H9 (cell line): ENCODE measurements at places on chromosomes 12 and 14. TPM values are rescaled to one million over a fixed set of nuclear protein-coding genes. Genes with fewer than 3 reads are reported as not detected.

GRCh38 chr12:39441189-39441962 lies 1.5 kb downstream of the KIF21A start:
- 0 out of 2 replicates have a peak, but pooled peaks cover 5% of the 10 kb centered on the region for H3K4me1 ChIP-seq
- DNase-seq, result no peak
- H3K27me3 ChIP-seq, result no peaks in the 10 kb centered on the region; the same call in 1 of the 2 replicates
- H3K27ac ChIP-seq, result no peak overlapping the region
- H3K36me3 ChIP-seq, result no peaks in the 10 kb centered on the region

GPD1 gene
- 0.70 and 1.2 TPM in 2 replicates for total RNA-seq

LGMN gene
- 55.0 and 55.3 TPM in 2 replicates for total RNA-seq

GRCh38 chr12:124194264-124194892 lies 100.5 kb upstream of the RFLNA start:
- no peak for DNase-seq
- H3K4me1 ChIP-seq, result no peaks in the 10 kb centered on the region
- H3K27ac ChIP-seq, result no peak overlapping the region
- H3K27me3 ChIP-seq, result no peaks in the 10 kb centered on the region
- H3K36me3 ChIP-seq, result no peaks in the 10 kb centered on the region; the same call in 2 of the 3 replicates
- no peak overlapping the region for H3K4me3 ChIP-seq

DNA sequence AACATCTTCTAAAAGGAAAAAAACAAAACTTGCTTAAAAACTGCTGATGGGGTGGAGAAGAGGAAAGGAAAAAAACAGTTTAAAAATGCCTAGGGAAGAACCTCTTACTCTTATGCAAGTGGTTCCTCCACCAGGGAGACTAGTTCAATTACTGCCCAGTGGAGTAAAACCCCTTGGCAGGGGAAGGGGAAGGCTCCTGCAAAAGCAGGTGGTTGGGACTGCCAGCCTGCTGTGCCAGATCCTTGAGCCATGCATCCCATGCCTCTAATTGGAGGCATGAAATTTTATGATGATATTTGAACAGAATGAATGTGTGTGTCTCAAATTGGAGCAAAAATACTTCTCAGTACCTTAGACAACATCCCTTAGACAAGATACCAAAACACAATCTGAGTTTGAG lies 118.8 kb downstream of the FSCB start:
- DNase-seq, result no peak
- H3K27me3 ChIP-seq, result no peaks in the 10 kb centered on the region
- no peak overlapping the region for H3K4me3 ChIP-seq
- no peaks in the 10 kb centered on the region for H3K4me1 ChIP-seq
- no peaks in the 10 kb centered on the region for H3K36me3 ChIP-seq
- H3K27ac ChIP-seq, result no peak overlapping the region

DNA sequence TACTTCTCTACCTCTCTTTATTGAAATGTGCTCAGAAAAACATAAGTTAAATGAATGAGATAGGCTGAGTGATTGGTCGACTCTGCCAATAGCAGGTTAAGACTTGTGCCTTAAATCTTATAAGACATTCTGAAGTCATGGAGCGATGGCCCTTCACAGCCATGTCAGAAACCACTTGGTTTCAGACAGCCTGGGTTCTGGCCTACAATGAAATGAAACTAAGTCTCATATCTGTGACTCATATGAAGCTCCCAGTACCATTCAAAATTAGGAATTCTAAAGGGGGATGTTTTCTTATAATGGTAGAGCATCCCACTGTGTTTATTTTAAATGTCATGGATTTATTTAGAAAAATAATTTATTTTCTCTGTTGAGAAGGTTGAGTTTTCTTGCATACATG lies 42.6 kb downstream of the PLXNC1 start:
- H3K27ac ChIP-seq, result no peak overlapping the region
- H3K27me3 ChIP-seq, result no peaks in the 10 kb centered on the region; the same call in 1 of the 2 replicates
- no peak for DNase-seq
- no peak overlapping the region for H3K4me3 ChIP-seq
- peaks cover 7% of the 10 kb centered on the region; the same call in 1 of the 2 replicates for H3K4me1 ChIP-seq
- no peaks in the 10 kb centered on the region; the same call in 1 of the 2 replicates for H3K36me3 ChIP-seq

- H3K27me3 ChIP-seq, result no peaks in the 10 kb centered on the region; the same call in 1 of the 2 replicates
- peaks cover 3% of the 10 kb centered on the region; the same call in 1 of the 2 replicates for H3K4me1 ChIP-seq
- H3K4me3 ChIP-seq, result peak overlapping the region; percentile 68; the same call in 2 of the 3 replicates
- H3K27ac ChIP-seq, result no peak overlapping the region
Observed at GRCh38 chr12:129966146-129966995, 62.5 kb upstream of the TMEM132D start.

DNA sequence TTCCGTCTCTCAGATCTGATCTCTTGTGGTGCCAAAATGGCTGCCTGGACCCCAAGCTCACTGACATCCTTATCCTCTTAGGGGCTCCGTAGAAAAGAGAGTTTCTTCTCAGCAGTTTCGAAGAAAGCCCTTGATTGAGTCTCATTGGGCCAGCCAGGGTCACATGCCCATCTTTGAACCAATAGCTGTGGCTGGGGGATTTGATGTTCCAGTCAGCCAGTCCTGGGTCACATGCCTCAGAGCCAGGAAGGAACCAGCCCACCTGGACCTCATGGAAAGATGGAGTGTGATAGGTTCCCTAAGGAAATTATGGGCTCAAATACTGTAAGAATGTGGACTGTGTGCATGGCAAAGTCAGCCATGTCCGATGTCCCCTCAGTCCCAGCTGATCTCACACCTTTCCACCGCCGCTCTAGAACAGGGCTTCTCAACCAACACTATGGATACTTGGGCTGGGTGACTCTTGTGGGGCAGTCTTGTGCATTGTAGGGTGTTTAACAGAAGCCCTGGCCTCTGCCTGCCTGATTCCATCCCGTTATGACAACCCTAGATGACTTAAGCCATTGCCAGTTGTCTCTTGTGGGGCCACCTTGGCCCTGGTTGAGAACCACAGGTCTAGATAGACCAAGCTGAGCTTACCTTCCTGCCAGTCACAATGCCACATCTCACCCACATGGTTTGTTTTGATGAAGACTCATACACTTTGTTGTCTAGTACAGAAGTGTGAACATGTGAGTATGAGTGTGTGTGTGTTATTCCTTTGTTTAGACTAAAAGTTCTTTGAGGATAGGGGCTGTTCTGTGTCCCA lies 163.9 kb downstream of the ADGRD1 start:
- H3K27ac ChIP-seq, result no peak overlapping the region
- no peaks in the 10 kb centered on the region for H3K36me3 ChIP-seq
- no peaks in the 10 kb centered on the region for H3K4me1 ChIP-seq
- no peaks in the 10 kb centered on the region for H3K27me3 ChIP-seq
- H3K4me3 ChIP-seq, result no peak overlapping the region

DNA sequence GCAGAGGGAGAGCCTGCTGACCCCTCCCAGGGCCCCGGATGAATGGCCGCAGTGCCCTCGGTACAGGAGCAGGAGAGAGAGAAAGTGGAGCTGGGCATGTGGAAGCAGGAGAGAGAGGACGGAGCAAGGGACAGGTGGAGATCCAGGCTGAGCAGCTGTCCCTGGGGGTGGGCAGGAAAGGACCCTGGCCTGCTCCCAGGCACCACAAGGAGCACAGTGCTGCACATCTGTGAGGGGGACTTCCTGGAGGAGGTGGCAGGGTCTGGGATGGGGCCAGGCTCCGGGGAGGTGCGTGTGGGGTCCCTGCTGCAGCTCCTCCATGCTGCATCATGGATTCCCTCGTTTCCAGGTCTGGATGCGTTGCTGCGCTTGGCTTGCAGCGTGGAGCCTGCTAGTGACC lies 13.0 kb upstream of the DLK1 start:
- no peaks in the 10 kb centered on the region for H3K4me1 ChIP-seq
- no peak overlapping the region for H3K27ac ChIP-seq
- H3K4me3 ChIP-seq, result no peak overlapping the region
- H3K36me3 ChIP-seq, result no peaks in the 10 kb centered on the region
- no peak for DNase-seq

DNA sequence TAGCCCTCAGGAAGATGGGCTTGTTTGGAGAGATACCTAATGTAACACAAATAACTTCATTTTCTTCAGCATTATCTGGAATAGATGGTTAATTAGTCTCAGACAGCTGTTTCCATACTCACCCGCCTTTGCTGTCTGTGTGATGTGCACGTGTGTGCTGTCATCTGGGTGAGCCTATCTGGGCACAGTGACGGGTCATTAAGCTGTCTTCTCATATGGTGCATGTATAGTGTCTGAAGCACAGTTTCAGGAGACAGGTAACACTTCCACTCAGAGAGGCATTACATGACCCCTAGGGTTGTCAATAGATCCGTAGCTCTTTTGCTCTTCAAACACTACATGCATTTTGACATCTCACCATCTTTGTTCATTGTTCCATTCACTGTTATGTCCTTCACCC lies 493.3 kb downstream of the APAF1 start:
- DNase-seq, result no peak
- no peaks in the 10 kb centered on the region for H3K27me3 ChIP-seq
- no peaks in the 10 kb centered on the region for H3K36me3 ChIP-seq

DNA sequence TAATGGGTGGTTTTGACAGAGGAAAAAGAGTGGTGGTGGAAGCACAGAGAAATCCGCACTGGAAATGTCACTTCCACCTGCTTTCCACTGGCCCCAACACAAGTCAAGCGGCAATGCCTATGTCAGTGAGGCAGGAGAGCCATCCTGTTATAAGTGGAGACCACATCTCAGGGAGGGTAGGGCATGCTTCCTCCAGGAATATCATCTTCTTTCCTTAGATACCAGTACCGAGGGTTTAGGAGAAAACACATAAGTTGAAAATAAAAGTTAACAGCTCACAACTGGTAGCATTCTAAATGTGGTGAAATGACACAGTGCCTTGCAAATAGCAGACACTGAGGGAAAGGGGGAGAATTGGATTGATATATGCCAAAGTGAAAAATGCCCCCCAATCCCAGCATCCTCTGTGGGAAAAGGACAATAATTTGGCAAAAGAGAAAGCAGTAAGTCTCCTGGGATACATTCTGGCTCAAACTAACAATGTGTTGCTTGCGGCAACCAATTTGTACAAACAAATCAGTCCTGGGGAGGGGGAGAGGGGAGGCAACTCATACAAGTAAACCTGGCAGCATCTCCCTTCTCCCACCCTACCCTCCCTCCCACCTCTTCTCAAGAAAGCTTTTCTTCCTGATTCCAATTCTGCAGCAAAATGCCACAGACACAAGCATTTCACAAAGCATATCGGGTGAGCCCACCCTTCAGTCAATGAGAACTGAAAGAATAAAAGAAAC lies 57.1 kb downstream of the STON2 start:
- DNase-seq, result no peak
- no peaks in the 10 kb centered on the region for H3K36me3 ChIP-seq
- no peaks in the 10 kb centered on the region for H3K4me1 ChIP-seq
- no peak overlapping the region for H3K4me3 ChIP-seq

KRT77 gene
- total RNA-seq, result not detected in 2 replicates

GRCh38 chr12:103840462-103840875 lies 565 bp downstream of the NT5DC3 start:
- H3K36me3 ChIP-seq, result peaks cover 12% of the 10 kb centered on the region
- peak overlapping the region; percentile 91 for H3K4me3 ChIP-seq
- H3K27ac ChIP-seq, result no peak overlapping the region
- H3K4me1 ChIP-seq, result peaks cover 4% of the 10 kb centered on the region; the same call in 1 of the 2 replicates

DNA sequence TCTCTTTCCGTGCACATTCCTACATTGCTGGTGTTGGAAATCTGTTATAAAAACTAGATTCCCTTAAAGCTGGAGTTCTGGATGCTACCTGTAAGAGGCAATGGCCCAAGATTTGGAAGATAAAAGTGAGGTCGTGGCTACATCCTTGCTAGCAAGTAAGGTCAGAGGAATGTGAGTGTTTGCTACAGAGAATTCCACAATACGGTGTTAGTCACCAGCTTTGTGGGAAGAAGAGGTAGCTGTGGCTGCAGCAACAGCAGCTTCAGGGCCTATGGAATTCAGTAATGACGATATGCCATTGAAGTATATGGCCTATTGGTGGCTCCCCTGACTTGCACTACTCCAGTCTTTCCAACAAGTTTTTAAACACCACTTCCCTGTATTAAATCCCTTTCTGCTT lies 227.7 kb upstream of the TMEM260 start:
- DNase-seq, result no peak
- H3K4me1 ChIP-seq, result no peaks in the 10 kb centered on the region
- no peaks in the 10 kb centered on the region for H3K36me3 ChIP-seq
- H3K27ac ChIP-seq, result no peak overlapping the region

CLEC9A gene
- not detected in 2 replicates for total RNA-seq
